ENCODE measurements at places on chromosomes 16 and 17. TPM values are rescaled to one million over a fixed set of nuclear protein-coding genes. Genes with fewer than 3 reads are reported as not detected.

DNA sequence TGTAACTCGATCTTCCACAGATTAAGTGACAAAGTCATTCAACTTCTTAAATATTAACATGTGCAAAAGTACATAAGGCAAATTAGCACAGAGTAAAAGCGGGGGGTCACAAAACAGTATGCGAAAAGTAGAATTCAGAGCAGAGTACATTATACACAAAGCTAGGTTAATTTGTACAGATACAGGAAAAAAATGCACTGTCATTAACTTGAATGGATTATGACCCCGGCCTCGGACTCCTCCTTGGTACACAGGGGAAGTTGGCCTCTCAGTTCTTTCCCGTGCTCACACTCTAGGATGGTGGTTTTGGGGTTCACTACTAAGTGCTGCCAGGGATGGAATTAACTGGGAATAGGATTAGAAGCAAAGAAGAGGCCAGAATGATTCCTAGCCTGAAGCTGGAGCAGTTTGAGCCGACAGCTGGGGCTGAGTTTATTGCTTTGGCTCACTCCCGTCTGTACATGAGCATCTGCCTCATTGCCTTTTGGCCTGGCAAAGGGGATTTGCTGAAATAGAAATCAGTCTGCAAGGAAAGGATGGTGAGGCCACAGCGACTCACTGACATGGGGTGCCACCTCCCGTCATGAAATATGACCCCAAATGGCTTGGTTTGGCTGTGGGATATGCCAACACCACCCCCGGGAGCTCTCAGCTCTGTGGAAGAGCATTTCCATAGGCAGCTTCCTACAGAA, 23.6 kb downstream of the NTN1 start:
- peak; percentile 21 for DNase-seq

ACSM2A gene
- total RNA-seq = not detected

RAB26 gene
- total RNA-seq = not detected

- DNase-seq = no peak
These were observed 12.4 kb downstream of the ACE start for GRCh38 chr17:63489291-63489690.

KIF19 gene
- not detected for total RNA-seq

TEKT1 gene
- not detected for total RNA-seq

DNA sequence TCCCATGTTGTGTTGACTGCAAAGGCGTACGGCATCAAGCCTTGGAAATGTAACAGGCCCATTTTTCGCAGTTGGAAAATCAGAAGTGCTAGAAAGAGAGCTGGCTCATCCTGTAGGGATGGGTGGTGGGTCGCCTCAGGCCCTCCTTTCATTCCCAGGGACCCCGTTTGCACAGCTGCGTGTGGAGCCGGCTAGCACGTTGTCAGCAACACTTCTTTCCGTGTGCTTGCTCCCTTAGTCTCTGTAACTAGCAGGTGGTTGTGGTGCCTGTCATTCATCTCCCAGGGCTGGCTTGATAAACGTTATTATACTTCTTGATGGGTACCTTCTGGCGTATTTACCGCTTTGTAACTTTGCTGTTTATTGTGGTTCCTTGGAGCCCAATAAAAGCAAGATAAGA, 239.0 kb upstream of the CACNG5 start:
- no peak for DNase-seq

DNA sequence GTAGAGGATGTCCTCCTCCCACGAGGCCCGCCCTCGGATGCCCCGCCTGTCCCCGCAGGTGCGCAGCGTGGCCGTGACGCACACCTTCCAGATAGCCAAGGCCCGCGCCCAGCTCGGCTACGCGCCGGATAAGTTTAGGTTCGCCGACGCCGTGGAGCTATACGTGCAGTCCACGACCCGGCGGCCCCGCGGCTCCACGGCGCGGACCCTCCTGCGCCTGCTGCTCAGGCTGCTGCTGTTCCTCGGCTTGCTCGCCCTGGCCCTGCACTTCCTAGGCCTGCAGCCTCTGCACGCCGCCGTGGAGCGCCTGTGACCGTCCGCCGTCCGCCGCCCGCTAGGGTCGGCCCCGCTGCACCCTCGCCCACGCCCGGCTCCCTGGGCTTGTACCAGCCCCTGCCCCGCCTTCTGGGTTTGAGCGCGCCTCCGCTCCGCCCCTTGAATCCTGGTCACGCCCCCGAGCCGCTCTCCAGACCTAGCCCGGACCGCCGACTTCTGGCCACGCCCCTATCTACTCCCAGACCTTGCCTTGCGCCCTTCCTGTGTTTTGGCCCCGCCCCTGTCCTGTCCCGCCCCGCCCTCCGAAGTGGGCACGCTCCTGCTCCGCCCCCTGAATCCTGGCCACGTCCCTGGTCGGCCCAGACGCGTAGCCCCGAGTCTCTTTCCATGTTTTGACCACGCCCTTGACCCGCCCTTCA, 15.8 kb upstream of the EEF2K start:
- peak; percentile 97 for DNase-seq

GRCh38 chr17:17156107-17156506, 50.0 kb downstream of the PLD6 start:
- no peak for DNase-seq

DNA sequence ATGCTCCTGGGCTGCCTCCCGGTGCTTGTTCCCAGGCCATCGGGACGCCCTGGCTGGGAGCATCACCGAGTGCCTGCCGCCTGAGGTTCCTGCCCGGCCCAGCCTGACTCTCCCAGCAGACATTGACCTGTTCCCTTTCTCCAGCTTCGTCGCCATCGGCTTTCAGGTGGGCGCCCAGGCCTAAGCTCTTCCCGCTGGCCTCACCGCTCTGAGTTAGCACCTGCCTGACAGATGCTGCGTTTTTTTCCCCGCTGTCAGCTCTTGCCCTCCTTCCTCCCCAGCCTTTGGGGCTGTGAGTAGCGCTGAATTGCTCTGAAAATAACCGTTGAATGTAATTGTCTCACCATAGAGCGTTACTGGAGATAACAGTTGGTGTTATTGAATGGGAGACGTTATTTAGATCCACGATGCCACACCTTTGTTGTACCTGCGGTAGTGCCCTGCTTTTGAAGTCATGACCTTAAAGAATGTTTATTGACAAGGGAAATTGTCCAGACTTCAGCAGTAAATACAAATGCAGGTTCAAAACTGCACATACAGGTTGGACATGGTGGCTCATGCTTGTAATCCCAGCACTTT, 21.3 kb upstream of the SMIM5 start:
- DNase-seq = no peak

DNA sequence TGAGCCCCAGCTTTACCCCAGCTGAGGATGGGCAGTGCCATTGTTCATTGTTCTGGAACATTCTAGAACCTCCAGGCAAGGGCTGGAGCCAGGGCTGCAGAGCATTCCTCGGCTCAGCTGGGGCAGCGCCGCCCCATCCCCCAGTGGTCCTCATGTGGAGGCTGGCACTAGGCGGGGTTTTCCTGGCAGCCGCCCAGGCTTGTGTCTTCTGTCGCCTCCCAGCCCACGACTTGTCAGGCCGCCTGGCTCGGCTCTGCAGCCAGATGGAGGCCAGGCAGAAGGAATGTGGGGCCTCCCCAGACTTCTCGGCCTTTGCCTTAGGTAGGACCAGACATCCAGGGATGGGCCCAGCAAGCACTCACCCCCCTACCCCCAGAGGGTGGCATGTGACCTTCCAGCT, at the start of gene TMEM95:
Gene TMEM95 (plus strand): TSS at position 104 of the 400 bp plus-strand sequence. CDS start 49 bp downstream, at position 153.
- peak; percentile 39 for DNase-seq

DNA sequence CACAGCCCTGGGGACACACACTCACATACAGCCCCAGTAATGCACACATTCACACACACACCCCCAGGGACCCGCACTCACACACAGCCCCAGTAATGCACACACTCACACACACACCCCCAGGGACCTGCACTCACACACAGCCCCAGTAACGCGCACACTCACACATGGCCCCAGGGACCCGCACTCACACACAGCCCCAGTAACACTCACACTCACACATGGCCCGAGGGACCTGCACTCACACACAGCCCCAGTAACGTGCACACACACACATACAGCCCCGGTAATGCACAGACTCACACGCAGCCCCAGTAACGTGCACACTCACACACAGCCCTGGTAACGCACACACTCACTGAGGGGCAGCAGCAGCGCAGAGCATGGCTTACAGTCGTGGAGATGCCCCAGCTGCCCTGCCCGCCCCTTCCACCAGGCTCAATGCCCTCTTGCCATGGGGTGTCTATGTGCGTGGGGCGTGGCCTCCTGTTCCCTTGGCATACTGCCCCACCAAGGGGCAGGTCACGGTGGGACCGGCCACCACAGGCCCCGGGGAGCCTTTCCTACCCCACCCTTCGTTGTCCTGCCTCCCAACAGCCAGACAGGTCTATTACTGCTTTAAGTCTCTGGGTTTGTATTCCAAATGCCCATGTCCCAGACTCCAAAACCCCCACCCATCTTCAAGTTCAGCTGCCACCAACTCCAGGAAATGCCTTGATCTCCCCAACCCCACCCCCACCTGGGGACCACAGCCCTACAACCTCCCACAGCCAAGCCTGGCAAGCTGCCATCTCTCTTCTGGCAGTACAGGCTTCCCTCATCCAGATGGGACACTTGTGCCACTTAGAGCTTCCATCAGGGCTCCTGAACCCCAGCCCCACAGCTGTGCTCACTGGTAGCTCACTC, 2.7 kb downstream of the CCDC102A start:
- no peak for DNase-seq

- no peak for DNase-seq
These were observed 647 bp downstream of the PRSS8 start for GRCh38 chr16:31134625-31135534.

- no peak for DNase-seq
These were observed 151.7 kb downstream of the CNTNAP4 start for GRCh38 chr16:76428858-76429257.

CFAP52 gene
- not detected for total RNA-seq

GRCh38 chr17:36675250-36675649, 73.9 kb downstream of the MRM1 start:
- no peak for DNase-seq

DNA sequence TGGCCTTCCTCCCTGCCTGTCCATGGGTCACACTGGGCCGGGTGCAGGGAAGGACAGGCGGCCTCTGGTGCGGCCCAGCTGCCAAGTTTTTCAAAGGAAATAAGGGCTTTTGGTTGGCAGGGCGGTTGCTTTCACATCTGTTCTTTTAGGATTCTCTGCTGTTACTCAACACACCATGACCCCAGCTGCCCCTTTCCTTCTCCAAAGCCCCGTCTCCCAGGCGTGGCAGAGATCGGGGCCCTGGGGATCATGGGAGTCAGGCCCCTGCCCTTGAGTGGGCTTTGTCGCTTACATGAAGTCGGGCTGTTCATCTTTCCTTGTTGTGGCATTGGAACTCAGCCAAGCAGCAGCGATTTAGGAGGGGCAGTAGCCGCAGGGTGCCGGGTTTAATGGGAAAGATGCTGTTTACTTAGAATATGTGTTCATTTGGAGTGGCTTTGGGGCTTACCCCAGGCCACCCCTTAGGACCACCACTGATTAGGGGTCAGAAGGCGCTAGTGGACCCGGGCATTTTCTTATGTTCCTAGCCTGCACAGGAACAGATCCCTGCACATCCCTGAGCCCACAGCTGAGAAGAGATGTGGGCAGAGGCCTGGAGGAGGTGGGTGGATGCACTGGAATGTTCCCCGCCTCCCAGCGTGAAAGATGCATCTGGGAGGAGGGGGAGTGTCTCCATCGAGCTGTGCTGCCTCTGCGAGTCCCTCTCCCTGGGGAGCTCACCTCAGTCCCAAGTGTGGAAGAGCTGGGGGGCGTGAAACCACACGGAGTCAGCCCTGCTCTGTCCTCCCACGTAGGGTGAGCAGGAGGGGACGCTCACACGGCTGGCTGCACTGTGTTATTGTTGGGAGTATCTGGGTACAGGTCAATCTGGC, 6.8 kb upstream of the ADCY7 start:
- no peak for DNase-seq

DHX8 gene
- total RNA-seq = 52.3 TPM

- DNase-seq = no peak
These were observed 6.3 kb downstream of the CHD3 start for GRCh38 chr17:7894866-7895265.

DNA sequence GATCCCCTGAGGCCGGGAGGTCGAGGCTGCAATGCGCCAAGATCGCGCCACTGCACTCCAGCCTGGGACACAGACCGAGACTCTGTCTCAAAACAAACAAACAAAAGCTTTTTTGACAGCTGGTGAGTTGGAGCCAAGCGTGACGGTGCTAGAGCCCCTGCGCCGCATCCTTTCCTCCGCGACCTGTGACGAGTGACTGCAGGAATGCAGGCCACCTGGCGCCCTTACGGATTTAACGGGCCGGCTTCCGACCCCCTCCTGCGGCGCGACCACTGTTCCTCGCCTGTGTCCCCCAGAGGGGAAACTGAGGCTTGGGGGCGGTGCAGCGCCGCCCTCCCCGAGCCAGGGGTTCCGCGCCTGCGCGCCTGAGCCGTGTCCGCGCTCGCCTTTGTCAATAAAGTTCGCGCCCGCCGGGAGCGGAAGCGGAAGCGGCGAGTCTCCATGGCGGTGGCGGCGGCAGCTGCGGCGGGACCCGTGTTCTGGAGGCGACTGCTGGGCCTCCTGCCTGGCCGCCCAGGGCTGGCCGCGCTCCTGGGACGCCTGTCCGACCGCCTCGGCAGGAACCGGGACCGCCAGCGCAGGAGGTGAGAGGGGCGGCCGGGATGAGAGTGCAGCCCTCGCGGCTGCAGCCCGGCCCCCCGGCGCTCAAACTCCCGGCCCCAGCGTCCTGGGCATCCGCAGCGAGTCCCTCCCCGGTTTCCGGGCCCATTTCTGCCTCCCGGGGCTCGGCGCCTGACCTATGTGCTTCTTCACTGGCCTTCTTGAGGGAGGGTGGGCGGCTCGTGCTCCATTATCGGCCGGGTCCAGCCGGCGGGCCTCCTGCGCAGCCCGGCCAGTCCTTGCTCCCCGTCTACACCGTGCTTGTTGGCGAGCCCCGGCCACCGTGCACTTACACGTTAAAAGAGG, at the start of gene PGS1:
Gene PGS1 (plus strand): TSS at position 425 of the 906 bp plus-strand sequence. CDS start 17 bp downstream, at position 442.
- peak; percentile 57 for DNase-seq

GRCh38 chr16:57383276-57384247, 11.3 kb downstream of the CX3CL1 start:
- DNase-seq = peak; percentile 56

DNA sequence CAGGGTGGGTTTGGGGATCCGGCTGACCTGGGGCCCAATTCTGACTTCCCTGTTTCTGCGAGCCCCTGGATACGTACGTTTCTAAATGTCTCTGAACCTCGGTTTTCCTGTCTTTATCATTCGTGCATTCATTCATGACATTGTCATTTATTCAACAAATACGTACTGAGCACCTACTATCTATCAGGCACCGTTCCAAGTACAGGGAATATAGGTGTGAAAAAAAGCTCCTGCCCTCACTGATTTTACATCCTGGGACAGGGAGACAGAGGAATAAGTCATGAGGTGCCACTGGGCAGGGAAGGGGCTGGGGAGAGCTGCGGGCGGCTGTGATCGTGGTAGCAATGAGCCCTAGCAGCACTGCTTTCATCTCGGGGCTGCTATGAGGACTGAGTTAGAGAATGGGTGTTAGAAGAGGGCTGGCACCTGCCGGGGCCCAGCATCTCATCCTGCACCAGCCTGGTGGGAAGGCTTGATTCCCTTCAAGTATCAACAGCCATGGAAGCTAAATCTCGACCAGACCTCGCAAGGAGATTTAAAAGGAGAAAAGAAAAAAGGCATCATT, 88.3 kb upstream of the DNAH17 start:
- DNase-seq = no peak

OMG gene
- total RNA-seq = not detected

- no peak for DNase-seq
These were observed 16.1 kb downstream of the NPRL3 start for GRCh38 chr16:122361-122760.

PDP2 gene
- total RNA-seq = 11.8 TPM

RAB34 gene
- total RNA-seq = 286 TPM

GPR179 gene
- not detected for total RNA-seq

Data from A172 (cell line).